Nephron progenitor cell (in vitro differentiated cells): ENCODE measurements at places on chromosomes 3 and 15.

GRCh38 chr15:101017093-101017754 lies 98.1 kb downstream of the LRRK1 start:
- no peak for DNase-seq

- no peak for DNase-seq
These were observed 110.3 kb downstream of the PIK3CB start for GRCh38 chr3:138724443-138724842.

DNA sequence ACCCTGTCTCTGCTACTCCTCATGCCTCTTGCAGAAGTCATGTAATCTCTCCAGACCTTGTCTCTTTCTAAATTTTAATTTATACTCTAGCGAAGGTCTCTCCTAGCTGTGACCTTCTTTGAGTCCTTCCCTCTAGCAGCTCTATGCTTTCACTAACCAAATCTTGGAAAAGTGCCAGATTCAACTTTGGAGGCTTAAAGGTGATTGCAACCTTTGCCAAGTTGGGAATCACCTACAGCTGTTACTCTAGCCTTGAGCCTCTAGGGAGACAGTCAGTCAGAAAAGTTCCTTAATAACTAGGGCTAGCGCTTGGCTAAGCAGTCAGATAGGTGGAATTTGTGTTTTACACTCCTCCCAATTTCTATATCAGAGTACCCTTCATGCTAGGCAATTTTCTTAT lies 46.1 kb upstream of the ABI3BP start:
- DNase-seq, result no peak

GRCh38 chr3:164851905-164852304 lies 226.4 kb downstream of the SI start:
- no peak for DNase-seq
